Fibroblast of lung (primary cell): ENCODE measurements at places on chromosomes 13 and 19.

DNA sequence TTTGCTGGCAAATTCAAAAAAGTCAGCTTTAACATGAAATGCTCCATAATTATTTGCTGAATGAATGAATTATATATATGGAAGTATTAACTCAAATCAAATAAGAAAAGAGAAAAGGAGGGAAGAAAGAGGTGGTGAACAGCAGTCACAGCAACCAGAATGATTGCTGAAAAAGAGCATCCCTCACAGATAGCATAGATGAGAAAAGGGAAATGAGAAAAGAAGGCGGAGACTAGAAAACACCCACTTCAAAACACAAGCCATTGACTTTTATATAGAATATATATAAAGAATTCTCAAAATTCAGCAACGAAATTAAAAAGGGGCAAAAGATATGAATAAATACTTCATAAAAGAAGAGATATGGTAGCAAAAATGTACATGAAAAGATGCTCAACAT, 75.2 kb downstream of the CAB39L start:
- no peak for DNase-seq

- DNase-seq = no peak
These were observed 14.7 kb downstream of the ZNF787 start for GRCh38 chr19:56106397-56106849.

- DNase-seq = no peak
These were observed 10.2 kb downstream of the C19orf12 start for GRCh38 chr19:29704562-29705558.

DNA sequence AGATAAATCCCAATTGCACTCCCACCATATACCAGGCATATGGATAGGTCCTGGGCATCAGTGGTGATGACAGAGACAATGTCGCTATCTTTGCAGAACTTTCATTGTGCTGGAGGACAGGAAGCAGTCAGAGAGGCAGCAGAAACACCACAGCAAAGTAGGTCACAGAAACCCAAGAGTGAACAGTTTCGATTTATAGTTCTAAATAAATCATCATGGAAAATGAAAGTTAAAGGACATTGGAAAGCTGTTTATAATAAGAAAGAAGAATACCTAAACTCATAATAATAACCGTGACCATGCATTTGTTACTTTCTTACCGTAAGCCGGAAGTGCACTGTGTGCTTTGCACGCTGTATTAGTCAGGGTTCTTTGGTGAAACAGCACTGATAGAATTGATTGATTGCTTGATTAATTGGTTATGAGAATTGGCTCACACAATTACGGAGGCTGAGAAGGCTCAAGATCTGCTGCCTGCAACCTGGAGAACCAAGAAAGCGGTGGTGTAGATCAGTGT, 38.9 kb downstream of the ALOX5AP start:
- DNase-seq = no peak

DNA sequence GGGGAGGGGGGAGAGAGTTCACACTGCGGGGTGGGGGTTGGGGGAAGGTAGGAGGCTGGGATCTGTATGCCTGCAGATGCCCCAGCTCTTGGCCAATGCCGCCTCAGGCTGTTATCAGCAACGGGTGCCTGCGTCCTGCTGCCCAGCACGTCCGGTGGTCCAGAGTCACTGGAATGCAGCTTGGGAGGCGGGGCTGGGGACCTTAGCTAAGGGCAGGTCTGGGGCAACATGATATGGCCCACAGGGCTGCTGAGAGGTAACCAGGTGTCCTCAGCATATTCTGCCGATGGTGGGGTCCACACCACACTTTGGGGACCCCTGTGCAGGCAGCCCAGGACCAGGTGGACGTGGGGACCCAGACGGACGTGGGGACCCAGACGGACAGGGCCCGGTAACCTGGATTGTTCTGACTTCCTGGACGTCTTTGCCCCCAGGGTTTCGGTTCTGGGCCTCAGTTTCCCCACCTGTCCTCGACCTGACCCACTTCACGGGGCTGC, 668 bp upstream of the ARHGAP45 start:
- DNase-seq = no peak

- DNase-seq = no peak
These were observed at the start of gene KLC3 for GRCh38 chr19:45340232-45340898. Gene KLC3, plus strand, starts transcription at chr19:45340750. Its CDS starts 4,792 bp downstream, at chr19:45345542.

- DNase-seq = peak; percentile 75
These were observed 365.0 kb upstream of the NBEA start for GRCh38 chr13:34577051-34577450.

DNA sequence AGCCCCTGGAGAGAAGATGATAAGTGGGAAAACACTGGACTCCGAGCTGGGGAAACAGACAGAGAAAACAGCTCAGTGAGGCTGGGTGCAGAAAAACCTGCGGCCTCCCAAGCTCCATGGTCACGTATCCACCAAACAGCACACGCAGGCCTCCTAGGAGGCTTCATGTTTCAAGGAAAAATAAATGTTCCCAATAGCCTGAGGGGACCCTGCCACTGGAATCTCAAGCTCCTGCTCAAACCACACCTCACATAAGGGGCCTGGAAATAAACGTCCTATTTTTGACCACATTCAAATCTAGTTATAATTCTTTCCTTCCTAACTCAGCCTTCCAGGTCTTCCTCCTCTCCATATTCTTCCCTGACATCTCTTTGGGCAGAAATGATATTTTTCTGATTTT, 225.7 kb downstream of the ABCC4 start:
- no peak for DNase-seq

DNA sequence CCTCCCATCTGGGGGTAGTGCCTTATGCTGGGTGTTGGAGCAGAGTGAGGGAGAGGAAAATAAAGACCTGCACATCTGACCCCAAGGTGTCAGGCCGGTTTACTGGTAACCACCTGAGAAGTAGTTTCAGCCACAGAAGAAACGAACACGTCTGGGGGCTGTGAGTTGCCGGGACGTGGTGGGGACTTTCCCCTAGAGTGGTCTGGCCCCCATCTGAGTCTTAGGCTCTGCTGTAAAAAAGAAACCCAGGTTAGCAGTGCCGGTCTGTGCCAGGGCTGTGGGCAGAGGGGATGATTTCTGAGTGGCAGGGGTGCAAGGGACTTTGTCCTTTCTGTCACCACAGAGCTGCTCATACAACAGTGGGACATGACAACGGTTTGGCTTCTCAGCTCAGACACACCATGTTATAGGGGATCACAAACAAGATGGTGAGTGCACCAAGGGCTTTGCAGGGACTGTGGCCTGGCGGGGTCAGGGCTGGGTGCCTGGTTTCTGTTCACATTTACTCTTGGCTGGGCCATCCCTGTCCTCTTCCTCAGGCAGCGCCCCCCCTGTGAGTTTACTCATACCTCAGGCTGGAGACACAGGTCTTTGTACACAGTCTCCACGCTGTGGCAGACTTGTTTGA, 9.0 kb downstream of the GCDH start:
- no peak for DNase-seq

DNA sequence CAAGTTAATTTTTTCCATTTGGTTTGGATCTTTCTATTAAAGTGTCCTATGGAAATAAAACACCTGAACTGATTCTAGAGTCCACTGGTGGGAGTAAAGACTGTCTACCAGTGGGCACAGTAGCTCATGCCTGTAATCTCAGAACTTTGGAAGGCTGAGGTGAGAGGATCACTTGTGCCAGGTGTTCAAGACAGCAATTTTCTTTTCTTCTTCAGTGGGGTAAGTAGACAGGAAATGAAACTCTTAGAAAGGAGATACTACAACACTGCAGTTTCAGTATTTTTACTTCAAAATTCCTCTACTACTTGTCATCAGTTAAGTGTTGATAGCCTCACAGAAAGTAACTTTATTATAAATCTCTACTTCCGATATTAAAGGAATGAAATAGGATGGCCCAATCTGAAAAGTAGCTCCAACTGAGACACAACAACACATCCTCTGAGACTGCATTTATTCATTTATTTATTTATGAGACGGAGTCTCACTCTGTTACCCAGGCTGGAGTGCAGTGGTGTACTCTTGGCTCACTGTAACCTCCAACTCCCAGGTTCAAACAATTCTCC, 26.3 kb downstream of the DNMT1 start:
- no peak for DNase-seq

- DNase-seq = peak; percentile 30
These were observed 63.1 kb downstream of the COG3 start for GRCh38 chr13:45527699-45528462.

- DNase-seq = no peak
These were observed 1074.1 kb upstream of the PCDH20 start for GRCh38 chr13:62489731-62490130.

DNA sequence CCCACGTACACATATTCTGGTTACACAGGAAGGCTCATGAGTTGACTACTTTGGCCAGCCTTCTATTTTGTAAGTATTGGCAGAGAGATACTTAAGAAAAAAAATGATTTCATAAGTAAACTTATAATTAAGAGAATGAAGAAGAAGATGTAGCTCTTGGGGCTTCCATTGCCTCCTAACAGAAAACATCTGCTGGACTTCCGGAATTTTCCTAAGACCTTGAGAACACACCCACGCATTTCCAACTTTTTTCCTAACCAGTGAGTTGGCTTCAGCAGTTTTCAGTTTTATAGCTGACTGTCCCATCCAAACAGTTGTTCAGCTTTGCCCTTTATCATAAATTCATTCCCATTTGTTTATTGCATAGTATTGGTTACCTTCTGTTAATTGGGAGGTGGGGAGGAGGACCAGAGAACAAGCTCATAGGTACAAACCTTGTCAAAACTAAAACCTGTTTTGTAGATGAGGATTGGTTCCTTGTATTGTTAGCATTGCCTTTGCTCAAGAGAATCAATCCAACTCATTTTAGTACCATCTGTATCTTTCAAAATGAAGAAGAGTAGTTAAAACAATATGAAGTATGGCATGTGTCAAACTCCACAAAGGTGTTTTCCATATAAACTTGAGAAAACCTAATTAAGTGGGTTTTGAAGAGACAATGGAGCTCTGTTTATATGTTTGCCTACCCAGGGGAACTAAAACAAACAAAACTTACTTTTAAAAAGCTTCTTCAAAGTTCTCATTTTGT, 93.9 kb downstream of the COL4A2 start:
- peak; percentile 77 for DNase-seq

- peak; percentile 85 for DNase-seq
These were observed 8.7 kb upstream of the CREB3L3 start for GRCh38 chr19:4144666-4145249.
